SHP77 (cell line): ENCODE measurements at places on chromosomes 5 and 9.
A peak's percentile ranks its signal among the peaks of the same experiment; 100 is the strongest.

GRCh38 chr9:127585161-127585819 is 26.8 kb upstream of the STXBP1 start:
- DNase-seq: no peak

DNA sequence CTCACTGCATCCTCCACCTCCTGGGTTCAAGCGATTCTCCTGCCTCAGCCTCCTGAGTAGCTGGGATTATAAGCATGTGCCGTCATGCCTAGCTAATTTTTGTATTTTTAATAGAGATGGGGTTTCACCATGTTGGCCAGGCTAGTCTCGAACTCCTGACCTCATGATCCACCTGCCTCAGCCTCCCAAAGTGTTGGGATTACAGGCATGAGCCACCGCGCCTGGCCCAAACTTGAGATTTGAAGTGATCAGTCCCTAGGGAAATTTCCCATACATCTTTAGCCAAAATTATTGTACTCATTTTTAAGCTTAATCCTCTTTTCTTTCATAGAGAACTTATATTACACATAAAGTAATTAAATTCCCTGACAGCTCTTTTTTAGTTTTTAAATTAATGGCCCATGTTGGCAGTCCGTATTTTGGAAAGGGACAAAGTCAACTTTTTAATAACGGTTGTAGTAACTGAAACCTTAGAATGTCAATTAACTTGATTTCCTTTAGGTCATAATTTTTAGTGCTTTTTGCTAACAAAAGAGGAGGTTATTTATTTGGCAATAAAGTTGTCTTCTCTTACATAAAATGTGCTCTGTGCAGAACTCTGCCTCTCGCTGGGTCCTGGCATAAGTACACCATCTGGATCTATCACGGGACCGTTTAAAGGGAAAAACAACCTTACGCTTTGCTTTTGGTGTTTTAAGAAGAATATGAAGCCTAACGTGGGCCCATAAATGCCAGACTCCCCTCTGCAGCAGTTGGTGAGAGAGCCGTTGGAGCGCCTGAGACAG is 142.3 kb upstream of the OTULINL start:
- DNase-seq: no peak

DNA sequence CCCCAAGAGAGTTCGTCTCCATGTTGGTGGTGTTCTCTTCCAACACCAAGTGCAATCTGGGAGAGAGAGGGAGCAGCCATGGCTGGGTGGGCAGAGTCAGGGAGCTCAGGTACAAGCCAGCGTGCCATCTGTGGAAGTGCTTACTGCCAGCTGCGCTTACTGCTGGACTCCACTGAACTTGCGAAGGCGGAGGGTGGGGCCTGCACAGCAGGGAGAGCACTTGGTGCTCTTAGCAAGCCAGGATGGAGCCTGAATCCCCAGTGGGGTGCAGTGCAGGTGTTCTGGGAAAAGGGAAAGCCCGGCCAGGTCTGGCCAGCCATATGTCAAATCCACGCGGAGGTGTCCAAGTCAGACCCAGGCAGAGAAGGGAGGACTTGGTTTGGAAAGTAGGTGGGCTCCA is 142.0 kb downstream of the FANCC start:
- DNase-seq: no peak

- DNase-seq: no peak
Observed at GRCh38 chr9:96460882-96461281, 10.9 kb downstream of the HABP4 start.

DNA sequence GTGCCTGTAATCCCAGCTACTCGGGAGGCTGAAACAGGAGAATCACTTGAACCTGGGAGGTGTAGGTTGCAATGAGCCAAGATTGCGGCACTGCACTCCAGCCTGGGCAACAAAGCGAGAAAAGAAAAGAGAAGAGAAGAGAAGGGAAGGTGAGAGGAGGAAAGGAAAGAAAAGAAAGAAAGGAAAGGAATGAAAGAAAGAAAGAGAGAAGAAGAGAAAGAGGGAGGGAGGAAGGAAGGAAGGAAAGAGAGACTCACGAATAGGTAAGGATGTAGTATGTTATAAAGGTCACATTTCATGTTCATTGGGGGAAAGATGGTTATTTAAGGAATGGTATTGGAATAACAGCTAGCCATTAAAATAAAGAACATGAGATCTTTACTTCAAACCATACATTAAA is 10.4 kb upstream of the ANP32B start:
- DNase-seq: no peak

DNA sequence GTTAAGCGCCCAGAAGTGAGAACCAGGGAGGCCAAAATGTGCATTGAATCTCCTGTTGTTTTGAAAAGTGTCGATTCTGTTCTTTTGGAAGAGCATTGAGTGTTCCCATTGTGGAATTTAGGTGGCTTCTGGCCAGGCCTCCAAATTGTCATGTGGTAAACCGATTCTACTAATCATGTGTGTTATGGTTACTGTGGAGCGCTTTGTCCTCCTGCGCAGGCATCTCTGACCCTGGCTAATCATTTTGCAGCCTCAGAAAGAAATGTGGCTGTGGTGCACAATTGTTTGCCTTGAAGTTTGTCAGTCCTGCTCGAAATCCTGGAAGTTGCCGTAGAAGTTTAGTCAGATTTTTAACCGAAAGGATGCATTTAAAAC is 121.3 kb downstream of the RASGRF2 start:
- no peak for DNase-seq

DNA sequence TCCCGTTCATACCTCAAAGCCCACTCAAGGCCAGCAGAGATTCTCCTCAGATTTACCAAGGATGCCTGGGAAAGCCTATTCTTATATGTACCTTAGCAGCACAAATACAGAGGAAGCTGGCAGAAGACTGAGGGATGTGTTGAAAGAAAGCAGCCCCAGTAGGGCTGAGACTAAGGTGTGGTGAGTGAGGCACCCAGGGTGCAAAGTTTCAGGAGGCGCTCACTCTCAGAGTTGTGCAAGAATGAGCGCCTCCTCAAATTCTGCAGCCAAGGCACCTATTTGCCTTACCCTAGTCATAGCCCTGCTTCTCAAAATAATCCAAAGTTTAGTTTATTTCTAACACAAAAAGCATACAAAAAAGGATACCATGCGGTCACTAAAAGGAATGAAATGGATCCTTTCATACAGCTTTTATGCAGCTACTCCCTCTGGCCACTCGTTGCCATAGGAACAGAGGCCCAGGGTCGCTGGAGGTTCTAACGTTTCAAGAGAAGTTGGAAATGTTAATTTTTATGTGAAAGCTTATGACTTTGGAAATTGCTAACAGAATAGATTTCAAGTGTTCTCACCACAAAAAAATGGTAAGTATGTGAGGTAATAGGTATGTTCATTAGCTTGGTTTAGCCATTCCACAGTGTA is 79.7 kb upstream of the SMIM23 start:
- no peak for DNase-seq

DNA sequence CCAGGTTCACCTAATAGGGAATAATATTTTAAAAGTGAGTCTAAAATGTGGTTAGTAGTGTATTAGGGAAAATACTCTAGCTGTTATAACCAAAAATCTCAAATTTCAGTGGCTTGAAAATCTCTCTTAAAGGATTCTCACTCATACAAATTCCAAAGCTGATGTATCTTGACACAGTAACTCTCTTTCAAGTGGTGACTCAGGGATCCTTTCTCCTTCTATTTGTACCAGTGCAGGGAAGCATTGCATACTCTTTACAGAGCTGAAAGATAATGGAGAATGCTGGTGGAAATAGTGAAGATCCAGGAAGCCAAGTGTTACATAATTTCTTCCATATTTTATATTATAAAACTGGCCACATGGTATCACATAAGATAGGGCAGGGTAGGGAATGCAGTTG is 560.2 kb upstream of the CDH9 start:
- DNase-seq: no peak

GRCh38 chr9:120477534-120478001 is 102.4 kb downstream of the CDK5RAP2 start:
- DNase-seq: peak; percentile 39

GRCh38 chr9:96258967-96259366 is 43.0 kb downstream of the HSD17B3 start:
- DNase-seq: no peak

- DNase-seq: no peak
Observed at GRCh38 chr5:128877476-128877875, 87.8 kb upstream of the SLC27A6 start.

DNA sequence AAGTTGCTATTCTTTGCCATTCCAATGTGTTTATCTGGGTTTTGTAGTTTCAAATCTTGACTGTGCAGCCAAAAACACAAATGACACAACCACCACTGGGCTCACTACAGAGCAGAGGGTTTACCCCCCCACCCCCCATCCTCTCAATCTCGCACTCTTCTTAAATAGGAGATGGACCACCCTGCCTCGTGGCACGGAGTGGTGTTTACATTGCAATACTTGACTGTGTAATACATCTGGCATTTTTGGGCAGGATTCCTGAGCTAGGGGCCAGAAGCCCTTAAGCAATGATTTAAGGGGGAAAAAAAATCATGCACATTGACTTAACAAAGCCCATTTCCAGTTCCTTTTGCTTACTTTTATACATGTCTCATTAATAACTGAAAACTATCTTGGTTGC is 19.0 kb downstream of the PTCH1 start:
- DNase-seq: no peak

- no peak for DNase-seq
Observed at GRCh38 chr9:79026316-79026715, 545.4 kb upstream of the TLE4 start.

- DNase-seq: no peak
Observed at GRCh38 chr5:93145767-93146166, 435.3 kb downstream of the NR2F1-AS1 start.

GRCh38 chr5:109719978-109720377 is 30.3 kb downstream of the MAN2A1 start:
- DNase-seq: no peak

DNA sequence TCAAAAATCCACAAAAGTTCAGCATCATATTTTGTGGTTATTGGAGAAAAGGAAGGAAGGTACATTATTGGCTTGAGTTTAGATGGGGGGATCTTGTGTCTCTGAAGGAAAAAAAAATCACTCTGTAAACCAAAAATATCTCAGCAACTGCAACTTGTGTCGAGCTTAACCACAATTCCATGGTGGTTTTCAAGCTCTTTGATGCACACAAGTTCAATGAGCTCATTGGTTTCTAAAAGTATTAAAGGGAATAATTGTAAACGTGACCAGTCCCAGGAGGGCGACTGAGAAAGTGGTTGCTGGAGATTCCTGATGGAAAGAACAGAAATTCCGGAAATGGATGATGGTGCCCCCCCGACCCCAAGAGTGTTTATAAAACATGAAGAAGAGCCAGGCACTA is 173.8 kb downstream of the PSAT1 start:
- DNase-seq: no peak

DNA sequence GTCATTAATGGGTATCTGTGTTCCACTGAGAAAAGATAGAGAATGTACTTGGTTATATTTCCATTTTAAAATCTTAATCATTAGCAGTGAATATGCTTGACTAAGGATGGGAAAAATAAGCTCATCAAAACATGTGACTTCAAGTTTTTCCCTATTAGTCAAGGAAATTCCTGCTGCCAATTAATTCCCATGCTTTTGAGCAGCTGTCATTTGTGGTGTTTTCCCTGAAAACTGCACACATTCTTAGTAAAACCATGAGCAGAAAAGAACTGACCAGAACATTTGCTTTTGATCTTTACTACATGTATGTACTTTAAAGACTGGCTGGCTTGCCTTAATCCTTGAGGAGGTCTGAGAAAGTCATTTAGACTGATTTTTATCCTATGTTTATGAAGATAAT is 75.2 kb downstream of the AOPEP start:
- DNase-seq: no peak

GRCh38 chr5:80161165-80161564 is 94.7 kb downstream of the SERINC5 start:
- no peak for DNase-seq

DNA sequence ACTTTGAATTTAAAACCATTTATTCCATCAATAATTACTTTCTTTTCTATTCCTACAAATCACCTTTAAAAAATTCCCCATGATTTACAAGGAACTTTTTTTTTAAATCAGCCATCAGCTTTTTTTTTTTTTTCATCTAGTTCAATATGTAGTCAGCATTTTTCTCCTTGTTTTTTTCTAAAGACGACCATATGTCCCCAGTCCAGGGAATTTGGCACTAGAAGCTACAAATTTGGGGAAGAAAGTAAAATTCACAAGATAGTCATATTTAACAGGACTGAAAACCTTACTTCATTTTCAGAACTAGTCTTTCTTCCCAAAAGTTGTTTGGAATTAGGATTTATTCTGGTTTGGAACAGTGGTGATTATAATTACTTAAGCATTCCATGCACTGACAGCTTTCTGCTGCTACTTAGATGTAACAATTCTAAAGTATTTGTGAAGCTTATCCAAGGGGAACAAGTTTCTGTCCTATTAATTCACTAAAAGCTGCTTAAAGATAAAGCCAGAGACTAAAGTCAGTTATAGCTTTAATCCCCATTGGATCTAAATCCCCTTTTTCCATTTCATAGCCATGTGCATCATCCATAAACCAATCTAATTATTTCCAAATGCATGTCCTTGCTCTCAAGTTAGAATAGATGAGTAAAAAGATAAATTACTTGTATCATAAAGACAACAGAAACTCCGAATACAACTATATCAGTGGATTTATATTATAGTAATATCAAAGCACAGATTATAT is 7.4 kb upstream of the SNCAIP start:
- no peak for DNase-seq

GRCh38 chr5:10448754-10449360 is 7.2 kb downstream of the ROPN1L start:
- no peak for DNase-seq

DNA sequence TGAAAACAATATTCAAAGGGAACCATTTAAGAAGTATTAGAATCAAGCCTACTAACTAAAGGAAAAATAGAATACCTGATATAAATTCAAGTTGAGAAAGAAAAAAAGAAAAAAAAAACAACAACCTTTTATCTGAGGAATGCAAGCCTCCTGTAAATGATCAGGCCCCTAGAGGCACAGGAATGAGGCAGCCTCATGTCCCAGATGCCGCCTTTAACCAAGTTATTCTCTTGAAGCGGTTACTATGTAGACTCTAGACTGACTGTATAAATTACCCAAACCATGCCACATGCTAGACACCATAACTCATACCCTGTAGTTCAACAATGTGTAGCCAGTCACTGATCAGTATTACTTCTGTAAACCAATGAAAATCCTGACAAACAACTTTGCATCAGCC is 929.6 kb downstream of the TAF11L14 start:
- no peak for DNase-seq

DNA sequence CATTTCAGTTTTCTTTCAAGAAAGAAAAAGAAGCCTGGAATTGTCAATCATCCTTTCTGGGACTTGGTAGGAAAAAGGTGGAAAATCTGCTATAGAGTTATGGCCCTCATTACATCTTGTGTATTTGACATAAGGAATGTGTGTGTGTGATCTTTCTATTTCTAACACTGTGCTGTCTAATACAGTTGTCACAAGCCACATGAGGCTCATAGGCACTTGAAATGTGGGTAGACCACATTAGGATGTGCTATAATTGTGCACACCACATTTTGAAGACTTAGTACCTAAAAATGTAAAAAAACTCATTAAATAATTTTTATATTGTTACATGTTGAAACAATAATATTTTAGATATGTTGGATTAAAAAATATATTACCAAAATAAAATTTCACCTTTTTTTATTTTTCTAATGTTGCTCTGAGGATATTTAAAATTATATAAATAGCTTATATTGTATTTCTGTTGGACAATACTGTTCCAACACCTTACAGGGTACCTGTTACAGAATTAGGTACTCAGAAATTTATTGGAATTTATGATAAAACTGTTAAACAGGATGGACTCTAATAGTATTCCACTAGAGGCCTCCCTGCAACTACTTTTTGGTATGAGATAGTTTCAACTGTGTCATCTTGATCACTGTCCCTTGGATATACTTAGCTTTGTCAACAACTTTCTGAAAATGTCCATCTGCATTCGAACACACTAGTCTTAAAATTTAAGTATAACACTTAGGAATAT is 18.4 kb downstream of the MSANTD3 start:
- no peak for DNase-seq

GRCh38 chr5:35016174-35017051 is 31.3 kb downstream of the AGXT2 start:
- DNase-seq: no peak
